ENCODE measurements at places on chromosomes 5 and 9.

DNA sequence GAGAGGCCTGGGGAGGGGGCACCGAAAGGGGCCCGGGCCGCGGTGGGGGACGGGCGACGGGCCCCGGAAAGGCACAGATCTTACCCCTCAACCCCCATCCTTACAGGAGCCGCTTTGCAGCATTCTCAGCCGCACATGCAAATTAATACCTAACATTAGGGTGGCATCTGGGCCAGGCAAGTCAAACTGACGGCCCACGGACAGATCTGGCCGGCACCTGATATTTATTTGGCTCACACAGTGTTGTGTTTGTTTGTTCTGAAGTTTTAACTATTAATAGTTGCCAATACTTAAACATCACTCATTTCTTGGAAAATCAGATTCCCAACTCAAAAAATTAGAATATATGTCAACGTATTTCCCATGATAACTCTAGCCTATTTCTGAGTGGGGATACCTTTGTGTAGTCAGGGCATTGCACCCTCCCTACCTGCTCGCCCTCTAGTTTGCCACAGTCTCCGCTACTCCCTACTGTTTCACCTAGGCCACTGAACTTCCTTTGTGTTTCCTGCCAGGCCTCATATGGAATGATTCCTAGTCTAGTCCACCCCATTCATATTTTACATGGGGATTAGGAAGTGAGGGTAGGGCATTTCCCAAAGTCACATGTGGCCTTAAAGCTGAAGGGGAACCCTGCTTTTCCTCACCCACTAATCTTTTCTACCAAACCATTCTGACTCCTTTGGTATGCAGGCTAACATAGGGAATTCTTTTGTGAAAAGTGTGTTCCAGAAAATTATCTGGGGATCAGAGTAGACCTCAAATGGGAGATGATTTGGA, 71.9 kb upstream of the LARP1 start:
- no peak for DNase-seq

GRCh38 chr5:39742916-39743315, 318.1 kb upstream of the DAB2 start:
- DNase-seq, result no peak

GRCh38 chr9:133558191-133559126, 24.0 kb downstream of the ADAMTSL2 start:
- no peak for DNase-seq

DNA sequence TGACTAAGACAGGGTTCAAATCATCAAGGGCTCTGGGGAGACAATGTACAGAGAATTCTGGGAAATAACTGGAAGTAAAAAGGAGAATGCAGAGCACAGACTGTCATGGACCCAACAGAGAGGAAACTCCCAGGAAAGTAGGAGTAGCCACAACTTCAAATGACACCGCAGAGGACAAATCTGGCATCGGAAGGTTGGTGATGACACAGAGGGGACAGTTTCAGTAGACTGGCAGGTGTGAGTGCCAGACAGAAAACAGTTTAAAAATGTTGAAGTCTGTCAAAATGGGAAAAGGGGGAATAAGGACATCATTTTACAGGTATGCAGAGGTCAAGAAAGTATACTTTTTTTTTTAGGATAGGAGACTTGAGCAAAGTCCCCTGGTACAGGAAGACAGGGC, 70.2 kb downstream of the EPB41L4A start:
- no peak for DNase-seq

DNA sequence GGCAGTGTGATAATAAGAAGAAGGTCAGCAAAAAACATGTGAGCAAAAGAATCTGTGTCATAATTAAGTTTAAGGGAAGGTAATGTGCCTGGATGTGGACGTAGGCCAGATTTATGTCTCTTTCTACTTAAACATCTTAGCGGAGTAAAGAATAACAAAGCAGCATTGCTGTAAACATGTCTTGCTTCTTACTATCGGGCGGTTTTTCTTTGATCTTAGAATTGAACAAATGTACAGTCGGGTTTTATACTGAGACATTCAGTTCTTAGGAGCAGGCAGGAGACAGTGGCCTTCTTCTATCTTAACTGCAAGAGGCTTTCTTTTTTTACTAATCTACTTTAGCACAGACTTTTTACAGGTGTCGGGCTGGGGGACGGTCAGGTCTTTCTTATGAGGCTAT, 40.4 kb upstream of the FLT4 start:
- no peak for DNase-seq

DNA sequence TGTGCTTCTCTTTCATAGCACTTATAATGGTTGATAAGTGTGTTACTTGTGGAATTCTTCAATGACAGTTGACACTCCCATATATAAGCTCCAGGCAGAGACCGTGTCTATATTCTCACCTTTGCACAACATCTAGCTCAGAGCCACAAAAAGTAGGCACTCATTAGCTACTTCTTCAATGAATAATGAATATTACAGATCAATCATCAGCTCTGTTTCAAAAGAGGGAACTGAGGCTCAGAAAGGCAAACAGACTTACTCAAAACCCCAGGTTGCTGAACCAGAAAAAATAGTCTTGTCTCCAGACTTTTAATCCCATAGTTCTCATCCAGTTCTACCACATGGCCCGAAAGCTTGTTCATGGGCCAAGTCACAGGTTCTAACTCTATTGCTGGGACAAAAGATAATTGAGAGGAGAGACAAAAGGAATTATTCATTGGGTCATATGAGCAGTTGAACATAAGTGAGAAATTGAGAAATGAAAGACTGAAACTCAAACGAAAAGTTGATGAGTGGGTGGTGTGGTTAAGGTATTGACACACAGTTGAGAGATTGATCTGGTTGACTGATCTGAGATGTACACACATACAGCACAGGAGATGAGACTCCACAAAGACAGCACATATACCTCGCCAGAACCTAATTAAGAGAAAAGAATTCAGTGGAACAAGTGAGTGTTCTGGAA, 381.6 kb downstream of the EFNA5 start:
- no peak for DNase-seq

GRCh38 chr5:2207109-2207399, 324.3 kb upstream of the IRX4 start:
- DNase-seq, result no peak
